ENCODE measurements at places on chromosomes 1 and 21. TPM values are rescaled to one million over a fixed set of nuclear protein-coding genes. Genes with fewer than 3 reads are reported as not detected.

DNA sequence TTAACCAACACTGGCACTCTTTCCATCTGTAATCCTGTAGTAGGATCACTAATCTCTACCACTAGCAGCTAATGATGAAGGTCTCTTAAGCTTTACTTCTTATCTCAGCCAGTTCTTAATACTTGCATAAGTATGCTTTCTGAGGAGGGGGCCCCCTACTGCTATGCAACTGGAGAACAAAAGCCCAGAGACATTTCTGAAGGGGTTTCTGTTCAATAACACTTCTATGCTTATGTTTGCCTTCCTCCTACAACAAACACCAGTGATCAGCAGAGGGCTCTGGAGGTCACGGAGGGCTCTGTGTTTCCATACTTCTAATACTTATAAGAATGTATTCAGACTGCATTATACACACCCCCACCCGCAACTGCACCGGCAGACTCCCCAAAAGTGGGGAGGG lies 215.8 kb downstream of the BARHL2 start:
- no peak for DNase-seq

DNA sequence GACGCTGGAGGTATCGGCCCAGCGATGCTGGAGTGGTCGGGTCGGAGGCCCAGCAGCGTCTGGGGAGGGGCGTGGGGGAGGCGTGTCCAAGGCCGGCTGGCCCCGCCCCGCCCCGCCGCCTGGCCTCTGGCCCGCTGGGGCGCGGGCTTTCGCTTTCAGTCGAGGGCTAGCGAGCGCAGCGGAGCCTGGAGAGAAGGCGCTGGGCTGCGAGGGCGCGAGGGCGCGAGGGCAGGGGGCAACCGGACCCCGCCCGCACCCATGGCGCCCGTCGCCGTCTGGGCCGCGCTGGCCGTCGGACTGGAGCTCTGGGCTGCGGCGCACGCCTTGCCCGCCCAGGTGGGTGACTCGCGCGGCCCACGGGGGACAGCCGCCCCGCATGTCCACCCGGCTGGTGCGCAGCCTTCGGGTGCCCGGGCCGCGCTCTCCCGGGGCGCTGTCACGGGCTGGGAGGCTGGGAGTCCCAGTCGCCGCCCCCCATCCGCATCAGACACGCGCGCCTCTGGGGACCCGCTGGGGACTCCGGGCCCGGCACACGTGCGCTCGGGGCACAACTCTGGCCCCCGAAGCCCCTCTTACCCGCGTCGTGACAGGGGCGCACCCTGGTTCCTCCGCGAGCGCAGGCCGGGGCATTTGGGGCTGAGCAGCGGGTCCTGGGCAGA lies at the start of gene TNFRSF1B:
TSS of gene TNFRSF1B (plus strand) at position 158 of the 659 bp plus-strand sequence. CDS start at position 259, 101 bp downstream.
- DNase-seq, result no peak

- DNase-seq, result no peak
These were observed 2.5 kb upstream of the ATF6 start for GRCh38 chr1:161763522-161764098.

- DNase-seq, result no peak
These were observed 146.0 kb upstream of the MAGI3 start for GRCh38 chr1:113244112-113244820.

- no peak for DNase-seq
These were observed 22.0 kb downstream of the CLIC6 start for GRCh38 chr21:34690793-34691175.

DNA sequence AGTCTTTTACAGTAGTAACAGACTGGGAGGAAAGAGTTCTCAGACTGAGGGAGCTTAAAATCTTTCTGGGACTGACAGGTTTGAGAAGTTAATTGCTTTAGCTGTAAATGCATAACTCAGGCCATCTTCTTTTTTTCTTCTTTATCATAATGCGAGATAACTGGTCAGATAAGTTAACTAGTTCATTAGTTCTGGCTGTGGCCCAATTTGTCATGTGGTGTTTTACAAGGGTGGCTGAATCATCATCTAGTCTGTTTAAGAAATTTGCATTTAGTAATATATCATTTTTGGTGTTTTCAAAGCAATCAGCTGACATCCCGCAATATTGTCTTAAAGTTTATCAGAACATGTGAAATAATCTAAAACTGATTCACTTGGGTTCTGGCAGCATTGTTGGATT lies 14.0 kb downstream of the HSD3B2 start:
- no peak for DNase-seq

DNA sequence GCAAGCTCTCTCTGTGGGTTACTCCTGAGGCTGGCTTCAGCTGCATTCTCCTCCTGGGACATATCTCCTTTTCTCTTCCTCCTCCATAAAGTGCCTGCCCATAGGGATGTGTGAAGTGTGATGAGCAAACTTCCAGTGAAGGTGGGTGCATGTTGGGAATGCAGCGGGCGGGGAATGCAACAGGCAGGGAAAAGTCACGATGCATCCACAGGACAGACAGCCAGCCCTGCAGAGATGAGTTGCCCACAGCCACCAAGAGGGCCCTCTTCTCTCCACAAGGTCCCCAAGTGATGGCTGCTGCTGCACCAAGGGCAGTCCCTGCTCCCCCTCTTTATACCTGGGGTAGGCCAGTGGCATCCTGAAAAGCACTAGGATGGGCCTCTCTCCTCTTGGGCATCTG lies 33.6 kb upstream of the RNF187 start:
- DNase-seq, result no peak

- no peak for DNase-seq
These were observed 98.1 kb downstream of the LHX9 start for GRCh38 chr1:198015309-198015708.

- DNase-seq, result no peak
These were observed 47.7 kb upstream of the PPM1J start for GRCh38 chr1:112762541-112763500.

GRCh38 chr1:156337888-156338179 lies 258 bp downstream of the CCT3 start:
- no peak for DNase-seq

- DNase-seq, result no peak
These were observed 516.1 kb downstream of the OMA1 start for GRCh38 chr1:58030456-58030855.

- no peak for DNase-seq
These were observed 50.3 kb upstream of the ARTN start for GRCh38 chr1:43883321-43883720.

- DNase-seq, result no peak
These were observed 391.8 kb downstream of the DUSP10 start for GRCh38 chr1:221350091-221350490.

- DNase-seq, result no peak
These were observed 206.5 kb downstream of the ZP4 start for GRCh38 chr1:237684236-237684635.

DNA sequence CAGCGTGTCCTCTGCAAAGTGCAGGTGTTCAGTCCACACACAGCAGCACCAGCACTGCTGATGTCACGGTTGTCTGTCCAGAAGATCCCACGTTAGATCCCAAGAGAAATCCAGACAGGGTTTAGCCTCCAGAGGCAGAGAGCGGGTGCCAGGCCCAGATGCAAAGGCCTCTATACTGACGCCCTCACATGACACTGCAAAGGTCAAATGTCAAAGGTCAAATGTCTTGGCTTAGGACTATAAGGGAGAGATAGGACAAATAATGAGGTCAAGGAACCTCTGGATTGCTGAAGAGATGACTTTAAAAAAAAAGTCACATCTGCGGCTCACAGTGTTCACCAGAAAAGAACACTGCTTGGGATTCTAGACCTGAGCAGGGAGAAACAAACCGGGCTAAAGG lies 101.5 kb downstream of the COLGALT2 start:
- no peak for DNase-seq

DNA sequence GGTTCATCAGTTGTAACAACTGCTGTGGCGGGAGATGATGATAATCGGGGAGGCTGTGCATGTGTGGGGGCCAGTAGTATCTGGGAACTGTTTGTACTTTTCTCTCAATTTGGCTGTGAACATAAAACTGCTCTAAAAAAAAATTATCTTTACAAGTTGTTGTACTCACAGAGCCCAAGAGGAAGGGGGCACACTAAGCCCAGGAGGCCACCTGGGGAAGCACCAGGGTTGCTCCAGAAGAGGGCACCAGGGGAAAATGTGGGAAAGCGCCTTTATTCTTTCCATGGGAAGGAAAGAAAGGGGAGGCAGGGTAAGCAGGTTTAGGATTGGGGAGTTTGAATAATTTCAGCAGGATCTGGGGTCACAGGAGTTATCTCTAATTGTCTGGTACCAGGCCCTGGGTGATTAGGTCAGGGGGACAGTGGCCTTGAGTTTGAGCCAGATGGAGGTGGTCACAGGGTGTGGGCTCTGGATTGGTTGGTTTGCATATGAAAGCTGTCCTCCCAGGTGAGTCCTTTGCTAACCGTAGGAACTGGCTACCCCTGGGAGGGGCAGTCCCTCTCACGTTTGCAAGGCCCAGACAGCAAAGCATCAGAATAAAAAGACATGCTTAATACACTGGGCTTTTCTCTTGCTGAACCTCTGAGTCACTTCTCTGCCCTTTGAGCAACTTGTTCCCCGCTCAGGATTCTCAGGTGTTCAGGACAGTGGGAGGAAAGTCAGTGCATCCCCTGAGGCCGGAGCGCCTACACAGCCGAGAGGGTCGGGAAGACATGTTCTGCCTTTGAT lies 11.2 kb downstream of the MYOC start:
- DNase-seq, result no peak

DNA sequence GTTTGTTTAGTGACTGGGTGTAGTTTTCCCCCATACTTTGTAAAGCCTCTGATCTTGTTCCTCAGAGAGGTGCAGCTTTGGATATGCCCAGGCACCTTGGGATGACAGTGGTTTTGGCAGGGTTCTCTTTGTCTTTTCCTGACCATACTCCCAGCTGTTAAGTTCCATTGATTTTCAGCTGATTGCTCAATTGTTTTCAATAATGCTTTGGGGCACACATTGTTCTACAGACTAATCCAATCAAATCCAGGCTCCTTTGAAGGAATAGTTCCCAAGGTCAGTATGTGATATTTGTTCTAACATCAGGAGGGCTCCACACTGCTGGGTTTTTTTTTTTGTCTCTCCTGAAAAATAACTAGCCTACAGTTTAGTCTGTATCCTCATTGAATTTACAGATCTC lies 24.8 kb downstream of the PPP2R5A start:
- no peak for DNase-seq

- no peak for DNase-seq
These were observed 152.2 kb downstream of the S1PR1 start for GRCh38 chr1:101388904-101389546.

DNA sequence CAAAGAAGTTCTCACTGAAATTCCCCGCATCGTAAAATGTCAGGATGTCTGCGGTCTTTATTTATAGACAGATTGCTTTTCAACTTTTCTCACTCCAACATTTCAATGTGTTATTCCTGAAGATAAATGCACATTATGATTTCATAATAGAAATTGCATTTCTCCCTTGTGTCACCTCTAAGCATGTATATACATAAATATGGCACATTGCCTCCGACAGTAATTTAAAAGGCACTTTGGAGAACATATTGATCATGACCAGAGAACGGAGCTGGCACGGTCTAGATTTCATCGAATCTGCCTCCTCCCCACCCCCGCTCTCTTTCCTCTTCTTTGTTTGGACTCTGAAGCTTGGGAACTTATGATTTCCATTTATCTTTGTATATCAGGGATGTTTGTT lies 54.9 kb upstream of the IGSF21 start:
- DNase-seq, result no peak

DNA sequence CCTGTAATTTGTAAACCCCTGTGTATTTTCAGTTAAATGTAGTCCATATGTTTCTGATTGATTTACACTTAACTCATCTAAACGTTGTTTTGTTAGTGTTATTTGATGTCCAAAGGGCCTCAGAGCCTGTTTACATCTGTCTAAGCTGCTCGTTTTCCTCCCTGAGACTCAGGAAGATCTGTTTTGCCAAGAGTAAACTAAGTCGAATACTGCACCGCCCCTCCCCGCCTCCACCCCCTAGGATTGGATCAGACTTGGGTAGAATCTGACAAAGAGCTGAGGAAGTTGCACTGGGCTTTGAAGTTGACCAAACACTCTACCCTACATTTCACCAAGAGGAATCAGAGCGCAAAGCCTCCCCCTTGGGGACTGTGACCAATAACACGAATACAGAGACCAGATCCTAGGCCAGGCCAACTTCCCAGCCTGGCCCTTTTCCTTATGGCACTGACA lies 206.9 kb upstream of the LMO4 start:
- no peak for DNase-seq

GRCh38 chr1:23960291-23961020 lies 828 bp downstream of the PNRC2 start:
- no peak for DNase-seq

- DNase-seq, result no peak
These were observed 82.3 kb downstream of the DENND1B start for GRCh38 chr1:197692965-197693364.

GRCh38 chr1:84781946-84782771 lies 91.9 kb upstream of the SSX2IP start:
- no peak for DNase-seq

DNA sequence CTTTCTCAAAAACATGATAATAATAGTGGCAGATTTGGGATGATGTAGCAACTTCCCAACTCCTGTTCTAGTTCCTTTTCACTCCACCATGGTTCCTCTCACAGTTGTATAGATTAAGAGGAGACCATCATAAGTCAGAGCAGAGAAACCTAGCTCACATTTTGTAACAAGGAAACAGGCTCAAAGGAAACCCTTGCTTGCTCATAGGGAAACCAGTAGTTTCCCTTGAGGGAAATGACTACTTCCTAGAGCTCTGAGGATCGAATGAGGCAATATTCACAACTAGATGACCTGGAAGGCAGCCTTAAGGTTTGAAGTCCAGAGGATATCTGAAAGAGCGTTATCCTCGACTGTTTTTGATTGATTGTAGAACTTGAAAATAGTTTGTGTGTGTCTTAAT lies 76.1 kb upstream of the C8B start:
- DNase-seq, result no peak

DNA sequence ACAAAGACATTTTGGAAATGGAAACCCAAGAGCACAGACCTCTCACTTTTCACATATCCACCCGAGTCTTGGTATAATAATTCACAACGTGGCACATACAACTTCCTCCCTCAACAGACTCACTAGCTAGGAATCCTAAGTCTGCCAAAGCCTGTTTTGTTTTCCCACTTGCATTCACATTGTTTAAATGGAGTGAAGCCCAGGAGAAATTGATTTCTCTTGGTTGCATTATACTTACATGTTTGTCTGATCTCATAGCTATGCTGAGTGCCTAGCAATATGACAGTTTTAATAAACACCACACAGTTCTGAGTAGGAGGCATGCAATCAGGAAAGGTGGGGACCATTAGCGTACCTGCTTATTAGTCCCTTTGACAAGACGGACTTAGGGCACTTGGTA lies 348.6 kb upstream of the ADGRL4 start:
- DNase-seq, result no peak

The CCDC185 gene
- total RNA-seq, result not detected

The SPRR3 gene
- 7,283 TPM for total RNA-seq

The PADI3 gene
- total RNA-seq, result 2.5 TPM

The RHBG gene
- total RNA-seq, result 0.68 TPM

The COL18A1 gene
- total RNA-seq, result 57.4 TPM

The EPHX1 gene
- total RNA-seq, result 114 TPM

The BEST4 gene
- 0.26 TPM for total RNA-seq

The ITSN1 gene
- 27.1 TPM for total RNA-seq

The ANKRD45 gene
- total RNA-seq, result not detected

The KIAA1614 gene
- total RNA-seq, result 7.6 TPM

The LCE3D gene
- not detected for total RNA-seq

The CR1L gene
- not detected for total RNA-seq

The DPT gene
- 0.34 TPM for total RNA-seq

The ARHGEF16 gene
- 8.4 TPM for total RNA-seq
